Neural progenitor cell (in vitro differentiated cells): ENCODE measurements at places on chromosomes 3 and 15. TPM values are rescaled to one million over a fixed set of nuclear protein-coding genes. Genes with fewer than 3 reads are reported as not detected.

DNA sequence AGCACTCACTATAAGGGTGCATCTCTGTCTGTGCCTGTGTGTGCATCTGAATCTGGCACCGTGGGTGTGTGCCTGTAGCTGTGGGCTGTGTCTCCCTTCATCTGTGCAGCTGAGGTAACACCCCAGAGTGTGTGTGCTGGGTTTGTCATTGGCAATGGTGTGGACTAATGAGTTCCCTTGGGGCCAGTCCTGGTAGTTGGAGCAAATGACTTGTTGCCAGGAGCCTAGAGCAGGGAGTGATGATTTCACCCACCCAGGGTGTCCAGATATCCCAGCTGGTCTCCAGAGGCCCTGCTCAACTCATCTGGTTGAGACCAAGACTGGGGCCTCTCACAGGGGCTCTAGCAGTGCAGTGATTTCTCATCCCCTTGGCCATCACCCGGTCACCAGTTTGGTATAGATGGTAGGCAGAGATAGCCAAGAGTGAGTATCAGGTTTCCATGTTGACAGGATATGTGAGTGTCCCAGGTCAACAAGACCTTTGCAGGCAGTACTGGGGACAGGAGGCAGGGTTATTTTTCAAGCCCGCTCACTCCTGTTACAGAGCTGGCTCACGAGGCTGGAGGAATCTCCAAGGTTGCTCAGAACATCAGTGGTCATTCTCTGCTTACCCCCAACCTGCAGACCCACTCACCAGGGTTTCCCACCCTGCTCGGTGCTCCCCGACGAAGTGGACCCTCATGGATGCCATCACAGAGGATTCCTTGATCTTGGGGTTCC, 4.1 kb upstream of the HDAC11 start:
- peaks cover 11% of the 10 kb centered on the region for H3K27me3 ChIP-seq
- no peaks in the 10 kb centered on the region for H3K36me3 ChIP-seq
- no peak overlapping the region for H3K4me3 ChIP-seq
- H3K4me1 ChIP-seq: peaks cover 15% of the 10 kb centered on the region

GRCh38 chr3:159929171-159930141, 59.2 kb upstream of the IL12A start:
- H3K36me3 ChIP-seq: no peaks in the 10 kb centered on the region
- H3K27me3 ChIP-seq: no peaks in the 10 kb centered on the region
- DNase-seq: no peak
- H3K27ac ChIP-seq: no peak overlapping the region
- no peak overlapping the region for H3K4me3 ChIP-seq

- no peaks in the 10 kb centered on the region for H3K36me3 ChIP-seq
- peaks cover 4% of the 10 kb centered on the region for H3K4me1 ChIP-seq
- no peak overlapping the region for H3K4me3 ChIP-seq
- no peaks in the 10 kb centered on the region for H3K27me3 ChIP-seq
- H3K27ac ChIP-seq: no peak overlapping the region
Measured at GRCh38 chr3:133130168-133130567, 92.0 kb downstream of the TMEM108 start.

DNA sequence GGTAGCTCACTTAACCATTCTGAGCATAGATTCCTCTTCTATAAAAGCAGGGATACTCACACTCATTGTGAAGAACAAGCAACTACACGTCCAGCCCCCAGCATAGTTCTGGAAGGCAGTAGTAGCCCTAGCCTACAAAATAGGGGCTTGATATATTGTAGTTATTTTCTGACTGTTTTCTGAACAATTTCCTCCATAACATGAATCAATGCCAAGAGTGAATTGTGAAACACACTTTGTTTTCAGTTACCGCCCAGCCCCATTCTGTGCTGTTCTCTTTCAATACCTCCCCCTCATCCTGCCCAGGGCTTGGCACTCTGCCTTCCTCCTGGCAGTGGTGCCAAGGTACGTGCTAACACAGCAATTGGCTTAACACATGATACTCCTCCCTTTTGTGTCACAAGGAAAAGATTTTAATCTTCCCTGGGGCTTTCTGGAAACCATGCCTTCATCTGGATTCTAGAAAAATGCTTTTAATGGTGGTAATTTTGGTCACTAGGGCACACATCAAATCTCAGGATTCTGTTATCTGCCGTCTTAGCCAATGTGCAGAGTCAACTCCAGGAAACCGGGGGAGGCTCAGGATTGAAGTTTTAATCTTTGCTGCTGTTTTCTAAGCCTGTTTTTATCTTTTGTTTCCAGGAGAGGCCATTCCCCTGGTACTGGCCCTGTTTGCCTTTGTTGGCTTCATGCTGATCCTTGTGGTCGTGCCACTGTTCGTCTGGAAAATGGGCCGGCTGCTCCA, 37.2 kb downstream of the IL20RB start:
- H3K27me3 ChIP-seq: no peaks in the 10 kb centered on the region
- no peak overlapping the region for H3K27ac ChIP-seq
- no peaks in the 10 kb centered on the region for H3K4me1 ChIP-seq
- DNase-seq: no peak

DNA sequence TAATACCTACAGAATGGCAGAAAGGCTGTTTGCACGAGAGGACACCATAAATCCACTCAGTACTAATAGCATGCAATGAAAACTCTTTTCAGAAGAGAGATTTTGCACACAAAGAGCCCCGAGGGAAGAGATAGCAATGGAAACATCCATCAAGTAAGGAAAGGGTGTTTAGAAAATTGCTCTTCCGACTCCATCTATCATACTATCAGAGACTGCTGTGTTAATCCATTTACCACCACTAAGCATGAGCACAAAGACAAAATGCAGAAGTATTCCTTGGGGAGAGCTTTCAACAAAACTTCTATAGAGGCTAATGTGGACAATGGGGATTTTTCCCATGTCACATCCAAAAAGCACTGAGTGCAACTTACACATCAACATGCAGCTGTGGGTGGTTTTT, 72.1 kb upstream of the PLAAT1 start:
- no peak for DNase-seq
- no peak overlapping the region for H3K4me3 ChIP-seq

DNA sequence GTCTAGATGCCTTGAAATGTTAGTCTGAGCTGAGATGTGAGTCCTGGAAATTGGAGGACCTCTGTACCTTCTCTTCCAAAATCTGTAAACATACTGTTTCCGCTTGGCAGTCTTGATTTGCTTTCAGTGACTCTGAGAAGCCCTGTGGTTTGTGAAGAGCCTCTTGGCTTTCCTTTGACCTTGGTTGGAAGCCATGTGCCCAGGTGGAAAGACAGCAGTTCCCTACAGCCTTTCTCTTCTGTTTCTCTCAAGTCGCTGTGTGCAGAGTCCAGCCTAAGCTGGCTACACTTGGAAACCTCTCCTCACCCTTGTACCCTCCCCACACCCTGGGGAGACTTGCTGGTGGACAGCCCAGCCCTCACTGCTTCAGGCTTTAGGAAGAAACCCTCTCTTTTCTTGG, 129.8 kb upstream of the CTDSPL start:
- H3K4me3 ChIP-seq: no peak overlapping the region
- no peak overlapping the region for H3K27ac ChIP-seq
- H3K4me1 ChIP-seq: peaks cover 3% of the 10 kb centered on the region
- no peaks in the 10 kb centered on the region for H3K27me3 ChIP-seq
- H3K36me3 ChIP-seq: no peaks in the 10 kb centered on the region

- no peak overlapping the region for H3K27ac ChIP-seq
- no peak for DNase-seq
- no peaks in the 10 kb centered on the region for H3K4me1 ChIP-seq
- no peaks in the 10 kb centered on the region for H3K27me3 ChIP-seq
- no peaks in the 10 kb centered on the region for H3K36me3 ChIP-seq
Measured at GRCh38 chr3:18008706-18009368, 266.4 kb upstream of the TBC1D5 start.

- no peaks in the 10 kb centered on the region for H3K36me3 ChIP-seq
- DNase-seq: peak; percentile 62
- H3K4me1 ChIP-seq: peaks cover 48% of the 10 kb centered on the region
Measured at GRCh38 chr15:77224352-77224751, 153.4 kb upstream of the TSPAN3 start.

- H3K4me1 ChIP-seq: peaks cover 24% of the 10 kb centered on the region
- H3K27me3 ChIP-seq: no peaks in the 10 kb centered on the region
- no peak overlapping the region for H3K4me3 ChIP-seq
- H3K36me3 ChIP-seq: no peaks in the 10 kb centered on the region
- no peak overlapping the region for H3K27ac ChIP-seq
- DNase-seq: no peak
Measured at GRCh38 chr3:72776-73175, 123.8 kb upstream of the CHL1 start.

- H3K4me1 ChIP-seq: no peaks in the 10 kb centered on the region
- H3K36me3 ChIP-seq: no peaks in the 10 kb centered on the region
- H3K27me3 ChIP-seq: no peaks in the 10 kb centered on the region
- H3K27ac ChIP-seq: no peak overlapping the region
- DNase-seq: no peak
Measured at GRCh38 chr3:133833880-133834620, 28.4 kb downstream of the SRPRB start.

GRCh38 chr3:124444075-124444474, 286.2 kb upstream of the UMPS start:
- H3K27me3 ChIP-seq: no peaks in the 10 kb centered on the region
- no peak overlapping the region for H3K27ac ChIP-seq
- no peak for DNase-seq
- H3K36me3 ChIP-seq: no peaks in the 10 kb centered on the region

DNA sequence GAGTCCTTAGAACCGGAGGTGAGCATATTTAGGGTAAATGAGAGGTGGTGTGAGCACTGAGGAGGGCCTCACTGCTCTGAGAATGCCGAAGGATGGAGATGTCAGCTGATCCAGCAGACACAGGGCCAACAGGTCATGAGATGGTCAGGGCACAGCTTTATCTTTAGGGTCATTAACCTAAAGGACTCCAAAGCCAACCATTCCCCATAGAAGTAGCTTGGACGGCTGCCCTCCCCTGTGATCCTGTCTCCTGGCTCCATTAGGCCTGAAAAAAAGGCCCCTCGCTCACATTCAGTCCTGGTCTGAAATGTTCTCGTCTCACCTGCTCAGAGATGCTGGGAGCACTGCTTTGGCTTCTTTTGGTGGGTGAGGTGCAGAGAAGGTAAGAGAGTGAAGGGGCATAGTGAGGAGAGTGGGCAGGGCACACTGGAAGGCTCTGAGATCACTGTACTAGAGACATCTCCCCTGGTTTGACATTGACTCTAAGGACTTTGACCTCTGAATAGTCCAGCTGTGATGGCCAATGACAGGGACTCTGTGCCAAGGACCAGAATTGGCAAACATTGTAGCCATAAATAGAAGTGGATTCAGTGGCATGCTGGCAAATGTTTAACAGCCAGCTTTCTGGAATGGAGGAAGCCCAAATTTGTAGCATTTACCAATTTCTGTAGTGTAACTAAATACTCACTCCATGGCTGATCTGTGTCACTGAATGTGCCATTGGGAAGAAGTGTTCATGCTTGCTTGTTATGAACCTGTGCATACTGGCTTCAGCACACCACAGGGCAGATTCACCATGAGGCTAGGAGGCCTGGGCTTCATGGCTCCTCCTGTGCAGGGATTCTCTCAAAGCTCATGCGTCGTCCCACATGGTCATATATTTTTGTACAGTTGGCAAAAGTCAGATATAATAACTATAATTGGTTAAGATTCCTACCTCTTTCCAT, 76.2 kb upstream of the MRPS22 start:
- H3K36me3 ChIP-seq: no peaks in the 10 kb centered on the region
- H3K27me3 ChIP-seq: no peaks in the 10 kb centered on the region
- H3K4me1 ChIP-seq: peaks cover 6% of the 10 kb centered on the region
- H3K4me3 ChIP-seq: no peak overlapping the region
- no peak for DNase-seq

DNA sequence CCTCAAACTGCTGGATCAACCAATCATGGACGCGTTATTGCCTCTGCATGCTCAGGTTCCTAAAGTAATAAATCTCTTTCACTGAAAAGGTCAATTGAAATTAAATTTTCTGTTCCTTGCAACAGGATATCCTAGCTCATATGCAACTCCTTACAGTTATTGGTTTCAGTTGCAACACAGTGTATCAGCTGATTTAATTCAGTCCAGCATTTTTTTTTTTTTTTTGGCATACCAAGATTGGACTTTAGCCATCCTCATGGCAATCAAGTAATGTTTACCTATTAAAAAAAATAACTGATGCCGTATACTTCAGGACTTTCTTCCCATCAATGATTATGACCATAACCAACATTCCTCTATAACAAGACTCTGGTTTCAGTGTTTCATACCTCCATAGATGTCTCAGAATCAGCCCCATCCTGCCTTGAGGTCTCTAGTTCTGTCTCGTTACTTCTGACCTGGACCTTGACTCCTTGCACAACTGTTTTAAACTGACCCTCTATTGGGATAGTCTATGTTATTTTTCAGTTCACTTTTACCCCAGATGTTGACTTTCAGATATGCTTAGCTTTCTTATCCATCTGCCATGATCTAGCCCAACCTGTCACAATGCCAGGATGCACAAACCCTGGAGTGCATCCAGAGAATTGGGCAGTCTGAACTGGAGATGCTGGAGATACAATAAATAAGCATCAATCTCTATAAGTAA, 265.0 kb upstream of the GADL1 start:
- no peak overlapping the region for H3K27ac ChIP-seq
- no peak for DNase-seq
- no peaks in the 10 kb centered on the region for H3K36me3 ChIP-seq
- no peaks in the 10 kb centered on the region for H3K27me3 ChIP-seq
- H3K4me3 ChIP-seq: no peak overlapping the region
- H3K4me1 ChIP-seq: peaks cover 4% of the 10 kb centered on the region

GRCh38 chr15:71802770-71803169, 7.6 kb upstream of the NR2E3 start:
- H3K4me3 ChIP-seq: no peak overlapping the region
- H3K27me3 ChIP-seq: no peaks in the 10 kb centered on the region
- H3K4me1 ChIP-seq: peaks cover 22% of the 10 kb centered on the region
- H3K36me3 ChIP-seq: no peaks in the 10 kb centered on the region
- H3K27ac ChIP-seq: no peak overlapping the region

GRCh38 chr3:177111541-177111949, 85.7 kb downstream of the TBL1XR1 start:
- H3K4me1 ChIP-seq: peaks cover 49% of the 10 kb centered on the region
- H3K27me3 ChIP-seq: no peaks in the 10 kb centered on the region
- no peaks in the 10 kb centered on the region for H3K36me3 ChIP-seq
- H3K4me3 ChIP-seq: no peak overlapping the region
- peak overlapping the region; percentile 16 for H3K27ac ChIP-seq
- peak; percentile 23 for DNase-seq

GRCh38 chr3:10396083-10396482, 75.2 kb upstream of the SEC13 start:
- H3K4me3 ChIP-seq: no peak overlapping the region
- DNase-seq: no peak
- H3K27ac ChIP-seq: no peak overlapping the region

- H3K4me3 ChIP-seq: no peak overlapping the region
- H3K36me3 ChIP-seq: no peaks in the 10 kb centered on the region
- no peak overlapping the region for H3K27ac ChIP-seq
Measured at GRCh38 chr3:129616713-129617112, 10.2 kb upstream of the PLXND1 start.

The BAHD1 gene
- 5.8 and 13.7 TPM in 2 replicates for total RNA-seq

The CCRL2 gene
- not detected in 2 replicates for total RNA-seq

The CPA3 gene
- total RNA-seq: not detected in 2 replicates

The ESYT3 gene
- total RNA-seq: 0.59 and 1.4 TPM in 2 replicates

The WDR82 gene
- total RNA-seq: 45.4 and 49.2 TPM in 2 replicates

The MYZAP gene
- 0.09 TPM in 1 of 2 replicates, not detected in the other for total RNA-seq

The DUOXA2 gene
- not detected in 2 replicates for total RNA-seq

The MORC1 gene
- not detected in 2 replicates for total RNA-seq
